Activated T-helper 2 cell treated with anti-CD3 and anti-CD28 coated beads, Interferon-gamma antibody, Interleukin-2, Interleukin-4, amounts not matched to agents 10 μg/mL and 5 μg/mL and 100 μg/mL, durations not matched to agents 14 hours and 24 hours and 36 hours (primary cell): ENCODE measurements at places on chromosomes 1 and 21. TPM values are rescaled to one million over a fixed set of nuclear protein-coding genes. Genes with fewer than 3 reads are reported as not detected.

GRCh38 chr1:38834937-38835827 is 24.4 kb downstream of the RRAGC start:
- peak; percentile 41 for DNase-seq

DNA sequence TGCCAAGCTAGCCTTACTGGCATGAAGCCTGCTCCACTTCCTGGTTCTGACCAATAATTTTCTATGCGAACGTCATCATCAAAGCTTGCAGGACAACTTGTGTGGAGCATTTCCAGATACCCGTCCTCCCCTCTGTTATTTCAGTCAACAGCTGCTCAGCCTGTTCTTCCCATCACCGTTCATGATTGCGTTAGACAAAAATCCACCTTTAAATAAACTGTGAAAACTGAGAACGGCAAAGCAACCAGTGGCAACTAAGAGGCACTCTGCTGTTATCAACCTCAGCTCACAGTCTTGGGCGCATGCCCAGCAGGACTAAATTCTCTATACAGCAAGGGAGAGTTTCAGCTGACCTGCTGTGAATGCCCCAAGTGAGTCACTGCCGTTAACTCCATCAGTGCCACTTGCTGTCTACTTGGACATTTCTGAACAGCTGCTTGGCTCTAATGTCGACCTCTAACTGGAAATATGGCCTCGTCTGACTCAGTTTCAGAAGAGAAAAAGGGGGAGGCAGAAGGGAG is 207.4 kb upstream of the RUNX1 start:
- no peak for DNase-seq

DNA sequence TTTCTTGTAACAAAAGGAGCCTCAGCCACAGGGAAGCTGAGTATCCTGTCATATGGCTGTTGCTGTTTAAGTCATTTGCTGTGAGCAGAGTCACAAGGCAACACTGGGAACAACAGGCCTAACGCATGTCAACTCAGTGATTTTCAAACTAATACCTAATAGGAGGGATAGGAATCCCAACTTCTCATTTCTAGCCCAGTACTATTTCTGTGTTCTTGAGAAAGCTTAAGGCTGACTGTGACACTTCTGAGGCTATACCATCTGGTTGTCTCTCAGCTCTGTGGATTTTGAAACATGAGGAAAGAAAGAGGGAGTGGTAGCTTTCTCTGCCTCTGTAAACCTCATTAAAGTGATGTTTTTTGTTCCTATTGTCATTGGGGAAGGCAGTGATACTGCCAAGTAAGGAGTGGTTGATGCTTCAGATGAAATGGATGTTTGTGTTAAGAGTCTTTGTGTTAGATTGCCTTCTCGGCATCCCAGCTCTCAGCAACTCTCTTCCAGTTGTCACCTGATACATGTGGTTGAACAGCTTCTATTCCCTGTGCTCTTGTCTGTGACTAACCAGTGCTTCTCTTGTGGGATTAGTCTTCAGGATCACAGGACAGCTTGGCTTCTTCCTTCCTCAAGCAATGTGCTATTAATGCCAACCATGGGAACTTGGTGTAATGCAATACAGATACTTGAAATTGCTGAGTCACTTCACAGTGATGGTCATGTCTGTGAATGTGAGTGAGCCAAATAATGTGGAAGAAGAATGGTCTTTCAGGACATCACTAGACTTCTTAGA is 166.8 kb upstream of the IVNS1ABP start:
- no peak for DNase-seq

DNA sequence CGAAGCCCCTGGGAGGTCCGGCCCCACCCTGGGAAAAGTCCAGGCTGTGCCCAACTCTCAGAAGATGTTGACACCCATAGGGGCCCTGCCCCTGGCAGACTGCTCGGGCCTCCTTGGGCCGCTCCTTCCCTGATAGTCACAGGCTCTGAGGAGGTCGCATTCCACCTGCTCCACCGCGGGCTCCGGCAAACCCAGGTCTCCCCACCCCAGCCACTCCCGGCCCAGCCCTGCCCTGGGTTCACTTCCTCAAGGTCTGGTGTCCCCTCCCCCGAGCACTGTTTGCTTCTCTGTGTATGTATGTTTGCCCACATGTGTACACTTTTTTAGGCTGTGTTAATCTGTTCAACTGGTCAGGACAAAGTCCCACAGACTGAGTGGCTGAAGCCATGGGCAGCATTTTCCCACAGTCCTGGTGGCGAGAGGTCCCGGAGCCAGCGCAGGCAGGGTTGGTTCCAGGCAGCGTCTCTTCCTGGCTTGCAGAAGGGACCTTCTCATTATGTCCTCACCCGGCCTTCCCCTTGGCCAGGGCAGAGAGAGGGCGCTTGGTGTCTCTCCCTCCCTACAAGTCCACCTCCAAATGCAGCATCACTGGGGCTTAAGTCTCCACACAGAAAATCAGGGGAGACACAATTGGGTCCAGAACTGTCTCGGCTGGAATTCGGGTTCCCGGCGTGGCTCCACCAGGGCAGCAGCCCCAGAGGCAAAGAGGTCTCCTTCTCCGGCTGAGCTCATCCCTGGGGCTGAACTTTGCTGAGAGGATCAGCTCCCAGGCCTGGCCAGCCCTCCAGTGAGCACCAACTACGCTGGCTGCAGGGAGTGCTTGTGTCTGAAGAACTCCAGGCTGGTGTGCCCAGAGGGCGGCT is 10.5 kb upstream of the PRXL2B start:
- no peak for DNase-seq

DNA sequence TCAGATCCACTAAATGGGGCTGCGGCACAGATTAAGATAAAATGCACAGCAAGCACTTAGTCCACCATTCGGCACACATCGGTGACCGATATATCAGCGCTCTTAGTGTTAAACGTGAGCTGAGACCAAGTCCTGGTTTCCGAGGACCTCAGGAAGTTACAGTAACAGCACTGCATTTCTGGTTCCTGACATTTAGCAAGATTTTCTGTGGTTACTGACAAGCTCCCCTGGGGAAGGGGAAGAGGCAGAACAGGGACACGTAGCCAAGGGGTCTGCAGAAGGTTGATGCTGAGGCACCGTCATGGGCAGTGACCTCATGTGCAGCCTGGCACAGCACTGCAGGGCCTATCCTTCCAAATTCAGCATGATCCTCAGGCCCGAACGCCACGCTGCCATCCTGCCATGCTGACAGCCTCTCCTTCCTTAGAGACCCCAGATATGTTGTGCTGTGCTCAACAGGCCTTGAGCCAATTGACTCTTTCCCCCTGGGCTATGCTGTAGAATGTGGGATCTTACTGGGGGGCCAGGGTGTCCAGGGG is 13.4 kb upstream of the PEF1 start:
- no peak for DNase-seq

GRCh38 chr1:233112186-233113008 is 162.0 kb downstream of the NTPCR start:
- DNase-seq: no peak

Gene POU3F1
- total RNA-seq: 0.32 and 0.48 TPM in 2 replicates

Gene LCE2A
- total RNA-seq: not detected in 2 replicates
